ENCODE measurements at places on chromosomes 1 and 21. TPM values are rescaled to one million over a fixed set of nuclear protein-coding genes. Genes with fewer than 3 reads are reported as not detected.

GRCh38 chr21:31252611-31253010 lies 91.5 kb downstream of the TIAM1 start:
- no peak for DNase-seq

GRCh38 chr1:4946343-4946742 lies 291.9 kb downstream of the AJAP1 start:
- no peak for DNase-seq

DNA sequence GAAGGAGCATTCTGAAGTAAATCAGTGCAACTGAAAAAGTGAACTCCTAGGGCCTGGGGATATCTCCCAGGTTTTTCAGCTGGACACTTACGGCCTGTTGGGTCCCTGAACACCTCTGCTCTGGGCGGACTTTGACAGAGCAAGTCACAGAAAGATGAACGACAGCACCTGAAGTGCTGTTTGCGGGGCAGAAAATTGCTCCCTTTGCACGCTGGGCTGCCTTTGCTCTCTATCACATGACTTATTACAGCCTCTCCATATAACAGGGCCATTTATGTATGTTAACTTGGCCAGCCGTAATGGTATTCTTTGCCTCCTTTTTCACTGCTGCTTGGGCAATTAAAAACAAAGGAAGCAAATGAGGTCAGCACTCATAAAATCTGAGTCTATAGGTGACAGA lies 332.9 kb downstream of the BARHL2 start:
- DNase-seq, result no peak

DNA sequence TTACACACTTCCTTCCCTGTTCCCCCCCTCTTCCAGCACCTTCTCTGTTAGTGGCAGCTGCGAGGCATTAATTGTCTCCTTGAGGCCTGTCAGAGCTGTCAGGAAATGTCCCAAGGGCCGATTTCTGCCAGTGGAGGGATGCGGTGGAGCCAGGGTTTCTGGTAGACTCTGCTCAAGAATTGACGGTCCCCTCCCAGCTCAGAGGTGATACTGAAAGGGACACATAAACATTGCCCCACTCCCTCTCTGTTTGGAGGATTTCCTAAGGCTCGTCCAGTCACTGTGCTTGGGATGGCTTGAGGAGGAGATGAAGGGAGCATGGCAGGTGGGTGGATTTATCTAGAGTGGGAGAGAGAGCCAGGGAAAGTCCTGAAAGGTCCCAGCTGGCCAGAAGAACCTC lies 61.4 kb upstream of the CD34 start:
- DNase-seq, result no peak

DNA sequence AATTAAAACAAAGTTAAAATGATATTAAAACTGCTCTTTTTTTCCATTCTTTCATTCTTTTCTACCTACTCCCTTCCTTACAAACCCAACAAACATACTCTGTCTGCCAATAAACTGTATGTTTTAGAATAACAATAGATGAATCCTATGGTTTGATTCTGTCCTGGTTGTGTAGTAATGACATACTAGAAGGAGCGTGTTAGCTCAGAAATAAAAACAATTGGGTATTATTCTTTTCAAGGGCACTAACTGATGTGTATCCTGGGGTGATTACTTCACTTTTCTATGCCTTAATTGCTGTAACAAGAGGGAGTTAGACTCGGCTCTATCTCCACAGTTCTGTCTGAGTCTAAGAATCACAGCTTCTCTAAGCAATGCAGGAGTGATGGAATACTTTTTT lies 194.4 kb downstream of the GIPC2 start:
- no peak for DNase-seq

DNA sequence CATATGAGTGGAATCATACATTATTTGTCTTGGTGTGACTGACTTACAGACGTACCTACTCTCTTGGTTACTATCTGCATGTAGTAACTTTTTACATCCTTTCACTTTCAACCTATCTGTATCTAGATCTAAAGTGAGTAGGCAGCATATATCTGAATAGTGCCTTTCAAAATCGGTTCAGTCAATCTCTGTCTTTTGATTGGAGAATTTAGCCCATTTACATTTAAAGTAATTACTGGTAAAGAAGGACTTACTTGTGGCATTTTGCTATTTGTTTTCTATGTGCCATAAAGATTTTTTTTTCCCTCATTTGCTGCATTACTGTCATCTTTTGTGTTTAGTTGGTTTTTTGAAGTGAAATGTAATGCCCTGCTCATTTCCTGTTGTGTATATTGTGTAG lies 14.2 kb downstream of the UTS2 start:
- DNase-seq, result no peak

DNA sequence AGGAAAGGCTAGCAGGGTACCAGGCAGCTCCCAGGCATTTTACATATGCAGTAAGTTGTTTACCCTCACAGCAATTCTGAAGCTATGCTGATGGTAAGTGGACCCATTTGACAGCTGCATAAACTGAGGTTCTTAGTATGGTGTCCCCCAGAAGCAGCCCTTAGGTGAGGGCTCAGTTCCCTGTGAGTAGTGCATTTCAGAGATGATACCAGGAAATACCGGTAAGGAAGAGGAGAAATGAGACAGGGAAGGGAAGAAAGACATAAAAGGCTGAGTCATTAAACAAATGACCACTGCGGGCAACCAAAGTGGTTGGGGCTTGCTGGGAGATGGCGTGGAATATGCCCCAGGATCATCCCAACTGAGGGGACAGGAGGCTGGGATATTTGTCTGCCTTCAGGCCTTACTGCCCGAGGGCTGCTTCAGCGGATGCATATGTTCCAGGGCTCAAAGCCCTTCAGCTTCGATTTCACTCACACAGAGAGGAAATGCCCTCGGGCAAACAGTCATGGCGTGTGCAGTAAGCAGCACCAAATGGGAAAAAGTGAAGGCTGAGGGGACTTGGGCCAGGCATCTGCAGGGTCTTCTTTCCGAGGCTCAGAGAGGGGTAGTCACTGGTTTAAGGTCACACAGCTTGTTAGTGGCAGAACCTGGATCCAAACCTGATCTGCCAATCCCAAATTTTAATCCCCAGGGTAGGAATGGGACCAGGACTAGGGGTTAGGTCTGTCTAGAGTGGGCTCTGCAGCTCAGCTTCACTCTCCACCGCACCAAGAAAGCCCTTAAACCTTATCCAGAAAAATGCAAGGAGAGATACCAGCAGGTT lies 133.7 kb upstream of the RUNX3 start:
- DNase-seq, result no peak

DNA sequence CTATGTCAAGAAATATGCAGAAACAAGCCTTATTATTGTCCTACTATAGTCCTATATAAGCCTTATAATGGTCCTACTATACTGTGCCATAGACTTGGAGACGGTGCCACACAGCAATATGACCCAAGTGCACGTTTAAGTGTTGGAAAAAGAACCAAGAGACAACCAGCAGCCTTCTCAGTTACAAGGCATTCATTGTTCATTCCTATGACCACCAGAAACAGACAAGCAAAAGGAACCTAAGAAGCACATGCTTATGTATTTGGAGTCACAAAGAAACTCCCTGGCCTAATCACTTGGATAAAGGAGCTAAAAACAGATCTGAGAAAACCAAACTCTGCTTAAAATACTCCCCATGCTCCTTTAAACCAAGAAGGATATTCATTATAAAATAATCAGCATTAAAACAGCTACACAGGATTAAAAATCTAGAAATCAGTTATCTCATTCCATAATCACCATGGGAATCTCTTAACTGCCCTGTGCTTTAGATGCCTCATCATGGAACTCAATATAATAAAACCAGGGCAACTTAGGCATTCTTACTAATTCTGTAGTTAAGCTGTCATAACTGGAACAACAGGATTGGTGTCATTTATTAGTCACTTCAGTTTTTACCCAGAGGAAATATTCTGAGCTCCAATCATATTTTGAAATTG lies 7.0 kb downstream of the COLGALT2 start:
- no peak for DNase-seq

GRCh38 chr1:153626477-153626903 lies 815 bp downstream of the S100A13 start:
- DNase-seq, result no peak

DNA sequence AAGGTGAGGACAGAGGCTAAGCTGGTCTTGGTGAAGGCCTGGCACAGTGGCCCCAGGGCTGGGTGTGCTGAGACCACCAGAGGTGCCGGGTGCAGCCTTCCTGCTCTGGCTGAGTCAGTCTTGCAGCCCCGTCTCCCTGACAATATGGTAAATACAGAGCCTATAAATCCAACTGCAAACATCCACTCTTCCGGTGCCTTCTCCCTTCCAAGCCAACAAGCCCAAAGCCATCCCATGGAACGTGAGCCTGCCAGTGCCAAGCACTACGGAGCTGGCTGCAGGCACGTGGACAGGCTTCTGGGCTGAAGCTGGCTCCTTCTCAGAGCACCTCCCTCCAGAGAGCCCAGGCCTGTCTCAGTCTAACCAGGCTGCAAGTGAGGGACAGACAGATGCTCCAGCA lies 70.0 kb downstream of the TRABD2B start:
- DNase-seq, result no peak

GRCh38 chr1:172252321-172252720 lies 168.2 kb upstream of the C1orf105 start:
- no peak for DNase-seq

DNA sequence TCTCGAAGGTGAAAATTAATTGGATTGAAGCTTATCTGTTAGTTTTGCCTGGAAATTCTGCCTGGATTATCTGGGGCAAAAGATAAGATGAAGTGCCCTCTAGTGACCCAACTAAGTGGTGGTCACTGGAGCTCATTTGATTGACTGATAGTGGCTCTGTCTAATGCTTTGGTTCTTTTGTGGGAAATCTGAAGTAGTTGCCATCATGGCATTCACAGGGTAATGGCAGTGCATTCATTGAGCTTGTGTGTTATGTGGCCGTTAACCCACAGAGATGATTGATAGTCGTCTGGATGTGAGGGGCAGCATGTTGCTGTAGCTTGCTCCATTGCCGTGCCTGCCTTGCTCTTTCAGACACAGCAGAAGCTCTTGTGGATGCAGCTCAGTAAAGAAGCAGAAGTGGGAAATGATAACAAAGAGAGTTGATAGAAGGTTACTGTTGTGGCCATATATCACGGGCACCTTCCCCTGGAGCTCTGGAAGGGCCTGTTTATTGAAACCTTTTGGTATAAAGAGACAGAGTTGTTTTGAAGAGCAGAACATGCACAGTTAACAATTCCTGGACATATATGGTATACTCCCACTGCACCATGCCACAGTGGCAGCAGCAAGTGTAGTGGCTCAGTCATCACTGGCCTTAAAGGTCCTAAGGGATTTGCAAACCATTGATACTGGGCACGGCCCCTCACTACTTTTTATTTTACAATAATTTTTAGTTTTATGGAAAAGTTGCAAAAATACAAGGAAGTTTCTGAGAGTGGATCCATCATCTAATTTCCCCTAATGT lies 42.0 kb downstream of the CXADR start:
- no peak for DNase-seq

DNA sequence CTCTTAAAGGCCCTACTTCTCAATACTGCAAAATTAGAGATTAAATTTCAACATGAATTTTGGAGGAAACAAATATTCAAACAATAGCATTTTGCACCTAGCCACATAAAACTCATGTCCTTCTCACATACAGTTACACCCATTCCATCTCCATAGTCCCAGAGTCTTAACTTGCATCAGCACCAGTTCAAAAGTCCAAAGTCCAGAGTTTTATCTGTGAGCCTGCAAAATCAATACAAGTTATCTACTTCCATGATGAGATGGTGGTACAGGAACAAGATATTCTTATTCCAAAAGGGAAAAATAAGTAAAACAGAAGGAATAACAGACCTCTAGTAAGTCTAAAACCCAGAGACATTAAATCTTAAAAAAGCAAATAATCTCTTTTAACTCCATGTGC lies 686.0 kb upstream of the ADGRL4 start:
- no peak for DNase-seq

DNA sequence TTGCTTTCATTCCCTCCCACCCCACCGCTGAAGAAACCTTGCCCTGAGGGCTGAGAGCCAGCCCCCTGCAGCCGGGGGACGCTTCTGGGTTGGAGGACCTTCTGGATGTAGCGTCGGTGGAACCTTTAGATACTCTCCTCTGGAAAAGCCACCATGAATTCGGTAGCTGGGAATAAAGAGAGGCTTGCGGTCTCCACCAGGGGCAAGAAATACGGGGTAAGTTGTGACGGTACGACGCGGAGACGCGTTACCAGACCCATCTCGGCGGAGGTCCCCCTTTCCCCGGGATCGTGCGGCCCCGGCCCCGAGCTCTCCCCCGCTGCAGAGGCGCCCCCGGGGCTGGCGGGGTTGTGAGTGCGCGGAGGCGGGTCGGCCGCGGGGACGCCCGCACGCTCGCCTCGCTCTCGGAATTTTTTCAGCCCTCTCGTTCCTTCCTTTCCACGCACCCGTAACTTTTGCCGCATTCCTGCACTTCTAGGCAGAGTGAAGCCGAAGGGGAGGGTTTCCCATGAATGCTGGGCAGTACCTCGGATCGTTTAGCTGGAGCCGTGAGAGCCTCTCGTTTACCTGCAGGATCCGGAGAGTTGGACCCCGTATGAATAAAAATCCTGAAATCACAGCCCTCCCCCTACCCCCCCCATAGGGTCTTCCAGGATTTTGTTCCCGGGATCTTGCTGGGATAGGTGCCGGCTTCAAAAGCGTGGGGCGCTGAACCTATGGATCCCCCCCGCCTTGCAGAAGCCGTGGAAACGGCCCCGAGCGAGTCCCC lies 671 bp downstream of the KIF26B start:
- no peak for DNase-seq

DNA sequence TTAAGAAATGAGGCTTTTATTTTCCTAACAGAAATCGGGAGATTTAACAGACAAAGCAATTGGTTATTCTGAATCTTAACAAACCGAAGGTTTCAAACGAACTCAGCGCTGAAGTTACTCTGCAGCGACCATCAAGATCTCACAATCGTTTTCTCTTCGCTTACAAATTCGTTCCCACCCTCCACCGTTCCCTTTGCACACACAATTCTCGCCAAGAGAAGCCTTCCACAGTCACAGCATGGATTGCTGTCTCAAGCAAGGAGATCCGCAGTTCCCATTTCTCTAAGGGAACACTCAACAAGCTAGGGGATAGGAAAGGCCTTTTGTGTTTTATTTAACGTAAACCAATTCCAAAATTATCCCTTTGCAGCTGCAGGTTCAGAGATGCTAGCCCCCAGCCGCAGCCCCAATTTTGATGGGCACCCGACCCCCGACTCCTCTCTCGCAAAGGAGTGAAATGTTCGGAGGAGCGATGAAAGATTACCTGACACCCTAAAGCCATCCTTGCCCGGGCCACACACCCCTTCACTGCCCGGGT lies 755 bp downstream of the FBXO42 start:
- no peak for DNase-seq

Gene TMEM200B
- total RNA-seq, result 1.3 TPM

Gene OR2T3
- total RNA-seq, result not detected

Gene MATN1
- total RNA-seq, result not detected

Gene SLC6A9
- total RNA-seq, result 35.3 TPM

Gene GLIS1
- total RNA-seq, result 0.34 TPM

Gene GBP1
- total RNA-seq, result 21.2 TPM

Gene ERI3
- 25.3 TPM for total RNA-seq

Data from left colon (tissue), 2 donors.